ENCODE measurements at places on chromosomes 12 and 14. TPM values are rescaled to one million over a fixed set of nuclear protein-coding genes. Genes with fewer than 3 reads are reported as not detected.

C3AR1 gene
- not detected for total RNA-seq

CS gene
- 157 TPM for total RNA-seq

LTBP2 gene
- 8.3 TPM for total RNA-seq

NR4A1 gene
- 23.2 TPM for total RNA-seq

MIP gene
- total RNA-seq, result not detected

KRT78 gene
- total RNA-seq, result not detected

HAL gene
- 0.36 TPM for total RNA-seq

NAA25 gene
- total RNA-seq, result 23.1 TPM

FKBP3 gene
- 120 TPM for total RNA-seq

NELL2 gene
- not detected for total RNA-seq

All from A549 treated with ZK216348 at 1 μM for 4 hours (cell line).